Osteocyte (in vitro differentiated cells): ENCODE measurements at places on chromosomes 12 and 14.

DNA sequence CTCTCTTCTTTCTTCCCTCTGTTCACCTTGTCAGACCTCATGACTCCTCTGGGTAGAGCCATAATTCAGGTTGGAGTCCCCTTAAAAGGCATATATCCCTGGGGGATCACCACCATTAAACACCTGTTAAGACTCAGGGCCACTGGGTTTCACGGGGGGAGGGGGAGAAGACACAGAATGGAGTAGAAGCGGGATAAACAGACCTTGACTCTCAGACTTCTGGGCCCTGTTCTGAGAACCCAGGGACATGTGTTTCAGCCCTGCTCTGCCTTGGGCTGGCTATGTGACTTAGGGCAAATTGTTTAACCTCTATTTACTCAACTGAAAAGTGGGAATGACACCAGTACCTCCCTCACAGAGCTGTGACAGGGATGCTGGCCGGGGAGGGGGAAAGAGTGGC lies 4.6 kb downstream of the CDH24 start:
- DNase-seq = no peak

DNA sequence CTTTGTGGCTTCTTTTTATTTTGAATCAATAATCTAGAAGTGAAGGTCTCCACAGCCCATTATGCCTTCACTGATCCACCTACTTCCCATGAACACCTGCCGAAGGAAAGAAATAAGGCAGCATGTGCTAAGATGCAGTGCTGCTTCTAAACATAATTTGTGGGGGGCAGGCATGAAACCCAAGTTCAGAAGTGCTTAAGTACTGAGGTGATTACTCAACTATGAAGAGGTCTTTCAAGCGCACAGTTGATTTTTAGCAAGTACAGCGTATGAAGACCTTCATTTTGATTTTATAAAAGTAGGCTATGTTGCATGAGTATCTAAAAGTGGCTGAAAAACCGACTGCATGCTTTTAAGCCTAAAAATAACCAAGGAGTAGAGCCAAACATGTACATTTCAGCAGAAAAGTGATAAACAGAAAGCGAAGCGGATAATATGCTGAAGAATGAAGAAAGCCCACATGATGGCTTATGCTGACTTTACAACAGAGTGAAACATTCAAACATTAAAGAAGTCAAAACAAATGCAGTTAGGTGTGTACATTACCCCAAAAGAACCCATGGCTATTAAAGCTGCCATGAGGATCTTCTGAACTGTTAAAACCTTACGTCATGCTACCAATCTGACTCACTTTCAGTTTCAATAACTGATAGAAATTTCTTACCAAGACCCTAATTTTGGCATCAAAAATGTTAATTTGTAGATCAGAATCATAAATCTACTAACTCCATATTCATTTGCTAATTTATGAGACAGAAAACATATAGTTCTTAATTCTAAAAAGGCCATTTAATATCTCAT lies 29.3 kb downstream of the KICS2 start:
- no peak for DNase-seq

- no peak for DNase-seq
Measured at GRCh38 chr12:125160281-125160955, 95.2 kb downstream of the AACS start.

GRCh38 chr12:111636209-111636945 lies 37.3 kb upstream of the ATXN2 start:
- peak; percentile 84 for DNase-seq

- no peak for DNase-seq
Measured at GRCh38 chr12:7019043-7019569, 830 bp upstream of the LPCAT3 start.

DNA sequence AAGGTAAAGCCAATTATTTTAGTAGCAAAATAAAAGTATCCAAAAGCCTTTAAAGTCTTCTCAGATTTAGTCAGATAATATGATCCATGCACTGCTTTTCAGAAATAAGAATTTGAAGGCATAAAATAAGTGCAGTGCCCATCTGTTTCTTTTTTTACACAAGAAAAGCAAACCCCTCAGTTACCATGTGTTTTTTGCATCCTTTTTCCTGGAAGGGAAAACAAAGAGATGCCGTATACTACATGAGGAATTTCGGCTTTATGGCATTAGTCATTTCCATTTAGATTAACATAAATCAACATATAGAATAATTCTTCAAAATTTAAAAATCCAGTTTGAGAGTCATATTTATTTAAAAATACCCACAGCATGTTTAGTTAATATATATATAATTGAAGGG lies 70.0 kb upstream of the GNPNAT1 start:
- DNase-seq = no peak

DNA sequence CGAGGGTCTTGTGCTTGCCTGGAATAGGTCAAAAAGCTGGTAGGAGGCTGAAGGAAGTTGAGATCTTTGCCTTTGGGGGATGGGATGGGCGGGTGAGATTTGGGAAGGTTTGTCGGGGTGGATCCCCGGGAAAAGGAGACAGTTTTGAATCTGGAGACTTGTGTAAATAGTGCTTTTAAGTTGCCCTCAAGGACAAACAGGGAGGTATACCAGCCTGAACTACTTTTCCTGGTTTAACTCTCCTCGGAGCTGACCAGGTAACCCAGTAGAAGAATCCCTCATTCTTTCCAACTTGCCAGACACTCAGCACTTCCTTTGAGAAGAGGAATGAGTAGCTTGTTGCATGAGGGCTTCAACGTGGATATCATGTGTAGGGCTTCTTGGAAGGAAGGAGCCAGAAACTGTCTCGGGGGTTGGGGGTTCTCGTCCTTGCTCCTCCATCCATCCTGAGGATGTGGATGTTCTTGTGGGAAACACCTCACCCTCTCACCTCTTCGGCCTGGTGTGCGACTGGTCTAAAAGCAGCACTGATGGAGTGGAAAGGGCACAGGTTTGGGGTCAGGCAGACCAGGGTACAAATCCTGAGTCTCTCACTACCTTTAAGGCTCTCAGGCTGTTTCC lies 1.9 kb downstream of the TEAD4 start:
- no peak for DNase-seq

- no peak for DNase-seq
Measured at GRCh38 chr14:84085493-84085892, 1444.5 kb upstream of the FLRT2 start.

DNA sequence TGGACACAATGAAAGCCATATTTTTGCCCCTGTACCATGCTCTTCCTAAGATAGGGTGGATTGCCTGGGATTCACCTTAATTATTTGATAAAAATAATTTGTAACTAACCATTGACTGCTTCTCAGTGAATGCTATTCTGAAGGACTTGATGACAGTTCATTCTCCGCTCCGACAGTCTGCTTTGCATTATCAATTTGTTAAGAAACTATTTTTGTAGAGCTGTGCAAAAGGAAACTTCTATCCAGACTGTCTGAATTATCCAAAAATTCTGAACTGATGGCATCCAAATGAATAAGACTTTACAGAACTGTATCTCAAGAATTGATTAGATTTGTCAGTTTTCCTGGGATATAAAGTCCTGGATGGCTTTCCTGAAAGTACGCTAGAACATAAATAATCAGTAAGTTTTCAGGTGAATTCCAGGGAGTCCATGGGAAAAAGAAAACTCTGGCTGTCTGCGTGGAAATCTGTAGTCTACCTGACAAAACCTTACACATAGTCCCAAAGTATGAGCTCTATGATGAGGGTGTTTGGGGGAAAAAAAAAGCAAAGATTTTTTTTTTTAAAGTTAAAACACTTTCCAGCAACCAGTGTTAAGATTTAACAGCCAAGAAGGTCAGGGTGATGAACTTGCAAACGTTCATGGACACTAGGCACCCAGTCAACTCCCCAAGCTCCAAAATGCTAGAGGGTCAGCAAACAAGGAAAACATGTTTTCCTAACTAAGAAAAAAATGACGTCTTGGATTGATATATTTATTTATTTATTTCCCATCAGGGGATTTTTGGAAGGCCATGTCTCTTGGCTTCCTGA lies 291.1 kb upstream of the TBX3 start:
- DNase-seq = no peak

DNA sequence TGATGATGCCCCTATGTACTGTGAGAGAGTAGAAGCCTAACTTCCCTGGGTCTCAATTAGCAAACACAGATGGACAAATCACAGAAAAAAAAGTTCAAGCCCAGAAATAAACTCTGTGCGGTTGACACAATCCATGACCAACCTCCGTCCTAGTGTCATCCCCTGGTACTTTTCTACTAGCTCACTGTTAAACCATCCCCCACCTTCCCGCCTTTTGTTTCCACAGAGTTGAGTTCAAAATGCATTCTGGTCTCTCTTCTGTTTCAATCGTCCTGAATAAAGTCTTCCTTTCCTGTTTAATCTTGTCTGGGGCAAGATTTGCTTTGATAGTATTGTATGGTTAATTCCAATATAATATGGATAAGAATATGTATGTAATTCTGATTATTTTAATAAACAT lies 199.9 kb downstream of the SLC6A15 start:
- no peak for DNase-seq

- DNase-seq = no peak
Measured at GRCh38 chr12:52486166-52487105, 6.6 kb downstream of the KRT6A start.

DNA sequence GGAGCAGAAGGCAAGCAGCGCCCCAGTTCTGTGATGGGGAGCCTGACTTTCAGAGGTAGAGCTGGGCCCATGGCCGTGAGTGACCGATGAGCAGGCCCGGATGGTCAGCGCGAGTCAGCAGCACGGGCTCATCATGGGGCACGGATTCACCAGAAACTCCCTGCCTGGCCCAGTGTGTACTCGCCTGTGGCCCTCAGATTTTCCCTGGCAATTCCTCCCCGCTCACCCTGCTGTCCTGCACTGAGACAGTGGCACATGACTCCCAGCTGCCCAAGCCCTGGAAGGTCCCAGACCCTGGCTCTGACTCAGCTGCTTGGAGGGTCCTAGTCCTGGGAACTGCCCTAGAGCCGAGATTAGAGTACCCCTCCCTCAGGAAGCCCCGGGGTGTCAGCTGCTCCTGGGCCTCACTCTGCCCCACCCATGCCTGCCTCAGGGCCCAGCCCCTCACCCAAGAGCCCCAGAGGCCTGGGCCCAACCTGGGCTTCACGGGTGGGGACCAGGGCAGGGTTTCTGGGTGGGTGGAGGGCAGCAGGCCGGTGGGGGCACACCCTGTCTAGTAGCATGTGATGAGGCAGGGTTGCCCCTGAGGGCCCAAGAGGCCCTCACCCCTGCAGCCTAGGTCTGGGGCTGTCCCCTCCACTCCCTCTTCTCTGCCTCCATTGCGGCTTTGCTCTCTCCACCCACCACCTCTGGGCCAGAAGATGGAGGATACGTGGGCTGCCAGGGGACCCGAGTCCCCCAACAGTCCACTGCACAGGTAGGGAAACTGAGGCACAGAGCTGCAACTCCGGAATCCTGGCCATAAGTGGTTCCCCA lies 8.4 kb downstream of the TRMT61A start:
- no peak for DNase-seq

- no peak for DNase-seq
Measured at GRCh38 chr14:73369428-73369827, 88.9 kb downstream of the NUMB start.

DNA sequence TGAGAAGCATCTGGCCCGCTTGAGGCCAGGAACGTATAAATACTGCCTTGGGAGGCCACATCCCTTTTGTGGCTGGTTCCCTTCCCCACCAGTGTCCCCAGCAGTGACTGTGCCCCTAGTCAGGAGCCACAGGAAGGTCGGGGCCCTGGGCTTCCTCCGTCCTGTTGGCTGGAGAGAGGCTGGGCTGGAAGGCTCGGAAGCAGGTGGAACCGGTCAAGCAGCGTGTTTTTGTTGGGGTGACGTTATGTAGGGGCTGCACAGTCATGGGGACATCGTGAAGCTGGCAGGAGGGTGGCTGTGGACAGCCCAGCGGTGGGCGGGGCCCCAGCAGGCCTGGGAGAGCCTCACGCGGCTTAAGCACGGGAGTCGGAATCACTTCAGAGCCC lies 10.1 kb downstream of the XRCC3 start:
- no peak for DNase-seq

GRCh38 chr12:116236148-116236731 lies 41.3 kb downstream of the MED13L start:
- no peak for DNase-seq

DNA sequence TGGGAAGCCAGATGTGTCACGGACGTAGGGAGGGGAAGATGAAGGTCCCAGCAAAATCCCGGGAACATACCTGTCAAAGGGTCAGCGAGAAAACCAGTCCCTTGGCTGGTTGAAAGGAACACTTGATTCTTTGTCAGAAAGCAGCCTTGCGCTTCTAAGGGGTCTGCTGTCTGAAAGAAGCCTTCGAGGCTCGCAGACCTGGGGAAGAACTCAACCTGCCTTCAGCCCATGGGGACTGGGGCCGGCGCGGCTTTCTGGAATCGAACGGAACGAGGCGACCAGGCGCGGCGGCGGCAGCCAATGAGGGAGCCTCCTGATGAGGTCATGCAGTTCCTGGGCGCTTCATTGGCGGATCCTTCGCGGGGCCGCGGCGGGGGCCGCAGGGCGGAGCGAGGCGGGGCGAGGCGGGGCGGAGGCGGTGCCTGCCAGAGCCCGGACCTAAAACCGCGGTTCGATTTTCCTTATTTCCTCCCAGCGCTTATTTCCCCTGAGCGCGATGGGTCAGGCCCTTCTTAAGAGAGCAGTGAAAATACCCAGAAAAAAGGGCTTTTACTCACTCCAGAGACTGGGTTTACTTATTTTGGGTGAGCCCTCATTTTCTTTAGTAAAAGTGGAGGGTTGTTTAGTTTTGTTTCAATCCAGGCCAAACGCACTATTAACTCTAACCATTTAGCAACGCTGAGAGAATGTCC lies 11.8 kb upstream of the TTC7B start:
- DNase-seq = peak; percentile 97

DNA sequence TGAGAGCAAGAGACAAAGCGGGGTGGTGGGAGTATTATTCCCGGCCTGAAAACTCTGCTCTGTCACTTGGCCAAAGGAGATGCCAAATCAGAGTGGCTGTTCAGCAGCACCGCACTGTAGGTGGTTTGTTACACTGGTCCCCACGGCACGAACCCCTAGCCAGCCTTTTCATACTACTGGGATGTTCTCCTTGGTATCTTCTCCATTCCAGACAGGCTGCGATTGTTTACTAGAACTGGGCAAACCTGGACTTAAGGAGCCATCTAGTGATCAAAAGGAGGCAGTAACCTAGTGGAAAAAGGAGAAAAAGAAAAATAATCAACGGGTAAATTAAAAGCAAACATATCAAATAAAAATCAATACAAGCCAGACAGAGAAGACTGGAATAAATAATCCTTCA lies 58.9 kb upstream of the TMTC2 start:
- no peak for DNase-seq

GRCh38 chr12:50149311-50149710 lies 17.9 kb downstream of the CERS5 start:
- DNase-seq = no peak
